ENCODE measurements at places on chromosomes 12 and 14. TPM values are rescaled to one million over a fixed set of nuclear protein-coding genes. Genes with fewer than 3 reads are reported as not detected.
A peak's percentile ranks its signal among the peaks of the same experiment; 100 is the strongest.

Gene SPIC
- not detected for total RNA-seq

Gene PPP4R4
- 19.8 TPM for total RNA-seq

GRCh38 chr12:75020068-75020557 lies 189.5 kb downstream of the KCNC2 start:
- H3K4me3 ChIP-seq = no peak overlapping the region
- H3K27ac ChIP-seq = no peak overlapping the region
- H3K36me3 ChIP-seq = no peaks in the 10 kb centered on the region

DNA sequence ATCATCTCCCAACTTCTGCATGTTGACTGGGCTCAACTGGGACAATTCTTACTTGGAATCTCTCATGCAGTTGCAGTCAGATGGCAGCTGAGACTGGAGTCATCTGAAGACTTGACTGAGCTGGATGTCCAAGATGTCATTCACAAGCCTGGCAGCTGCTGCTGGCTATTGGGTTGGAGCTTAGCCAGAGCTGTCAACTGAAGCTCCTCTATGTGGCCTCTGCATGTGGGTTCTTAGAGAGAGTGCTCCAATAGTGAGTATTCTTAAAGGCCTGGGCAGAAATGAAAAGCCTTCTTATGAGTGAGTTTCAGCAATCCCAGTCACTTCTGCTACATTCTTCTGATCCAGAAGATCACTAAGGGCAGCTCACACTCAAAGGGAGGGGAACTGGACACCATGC lies 440.9 kb downstream of the LRIG3 start:
- no peak for DNase-seq
- no peaks in the 10 kb centered on the region for H3K36me3 ChIP-seq
- no peak overlapping the region for H3K4me3 ChIP-seq
- H3K4me1 ChIP-seq = no peaks in the 10 kb centered on the region
- no peak overlapping the region for H3K27ac ChIP-seq
- H3K27me3 ChIP-seq = no peaks in the 10 kb centered on the region

DNA sequence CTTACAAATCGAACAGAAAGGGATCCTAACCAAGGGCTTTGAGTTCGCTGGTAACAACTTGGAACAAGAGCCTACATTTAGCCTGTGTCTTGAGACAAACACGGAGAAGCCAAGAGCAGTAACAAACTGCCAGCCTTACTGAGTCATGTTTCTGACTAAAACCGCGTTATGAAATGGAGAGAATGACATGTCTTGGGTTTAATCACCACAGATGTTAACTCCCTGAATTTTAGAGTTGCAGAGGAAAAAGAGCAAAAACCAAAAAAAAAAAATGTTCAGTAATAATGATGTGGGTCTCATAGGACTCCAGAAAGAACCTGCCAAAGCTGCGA lies 1.0 kb downstream of the BLTP3B start:
- DNase-seq = no peak
- H3K4me1 ChIP-seq = peaks cover 71% of the 10 kb centered on the region
- H3K36me3 ChIP-seq = no peaks in the 10 kb centered on the region
- no peaks in the 10 kb centered on the region for H3K27me3 ChIP-seq
- H3K27ac ChIP-seq = peak overlapping the region; percentile 99
- H3K4me3 ChIP-seq = peak overlapping the region; percentile 99

GRCh38 chr12:44223736-44224135 lies 387.9 kb downstream of the TMEM117 start:
- H3K27ac ChIP-seq = no peak overlapping the region
- H3K4me3 ChIP-seq = no peak overlapping the region
- H3K36me3 ChIP-seq = no peaks in the 10 kb centered on the region
- H3K4me1 ChIP-seq = no peaks in the 10 kb centered on the region
- DNase-seq = no peak

DNA sequence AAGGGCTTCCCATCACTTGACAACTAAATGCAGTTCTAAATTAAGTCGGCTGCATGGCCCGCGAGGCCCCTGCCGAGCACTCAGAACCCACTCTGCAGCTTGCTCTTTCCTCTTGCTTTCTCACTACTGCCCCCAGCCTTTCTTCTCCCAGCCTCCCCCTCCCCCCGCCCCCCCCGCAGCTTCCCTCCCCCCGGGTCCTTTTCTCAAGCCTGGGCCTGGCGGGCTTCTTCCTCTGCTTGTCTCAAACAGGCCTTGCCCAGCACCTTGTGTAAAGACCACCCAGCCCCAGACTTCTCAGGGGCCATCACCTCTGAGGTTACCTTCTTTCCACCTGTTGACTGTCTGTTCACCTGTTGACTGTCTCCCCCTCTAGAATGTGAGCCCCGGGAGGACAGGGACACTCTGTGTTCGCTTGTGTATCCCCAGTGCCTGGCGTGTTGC lies 1.1 kb downstream of the CYP46A1 start:
- H3K27ac ChIP-seq = no peak overlapping the region
- H3K36me3 ChIP-seq = no peaks in the 10 kb centered on the region
- H3K4me1 ChIP-seq = peaks cover 16% of the 10 kb centered on the region
- H3K4me3 ChIP-seq = no peak overlapping the region

Data from HepG2 (cell line).